ENCODE measurements at places on chromosomes 2 and 18.

GRCh38 chr2:217828336-217828735 is 174.5 kb downstream of the TNS1 start:
- DNase-seq: no peak

DNA sequence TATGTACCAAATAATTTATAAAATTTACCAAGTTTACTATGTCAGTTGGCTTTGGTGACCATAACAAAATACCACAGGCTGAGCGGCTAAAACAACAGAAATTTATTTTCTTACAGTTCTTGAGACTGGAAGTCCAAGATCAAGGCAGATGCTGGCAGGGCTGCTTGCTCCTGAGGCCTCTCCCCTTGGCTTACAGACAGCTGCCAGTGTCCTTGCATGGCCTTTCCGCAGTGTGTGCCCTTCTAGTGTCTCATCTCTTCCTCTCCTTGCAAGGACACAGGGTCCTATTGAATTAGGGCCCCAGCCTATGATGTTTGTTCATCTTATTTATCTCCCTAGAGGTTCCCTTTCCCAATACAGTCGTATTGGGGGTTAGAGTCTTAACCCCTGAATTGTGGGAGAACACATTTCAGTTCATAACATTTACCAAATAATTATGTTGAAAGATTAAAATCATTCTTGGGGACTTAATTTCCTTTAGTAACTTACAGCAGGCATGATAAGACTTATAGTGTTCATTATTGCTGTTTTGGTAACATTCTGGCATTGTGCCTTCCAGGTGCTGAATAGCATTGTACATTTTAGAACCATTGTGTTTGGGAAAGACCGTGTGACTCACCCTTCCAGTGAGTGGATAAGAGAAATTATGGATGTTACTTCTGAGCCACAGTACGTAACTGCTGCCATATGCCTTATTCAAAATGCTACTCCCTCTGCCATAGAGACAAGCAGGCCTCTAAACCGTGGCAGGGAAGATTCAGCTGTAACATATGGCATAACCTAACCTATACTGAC is 317.5 kb downstream of the TMX3 start:
- DNase-seq: no peak

GRCh38 chr2:100195942-100196341 is 53.6 kb upstream of the AFF3 start:
- DNase-seq: no peak

- no peak for DNase-seq
These were observed 191.8 kb downstream of the FTCDNL1 start for GRCh38 chr2:199659207-199659606.

DNA sequence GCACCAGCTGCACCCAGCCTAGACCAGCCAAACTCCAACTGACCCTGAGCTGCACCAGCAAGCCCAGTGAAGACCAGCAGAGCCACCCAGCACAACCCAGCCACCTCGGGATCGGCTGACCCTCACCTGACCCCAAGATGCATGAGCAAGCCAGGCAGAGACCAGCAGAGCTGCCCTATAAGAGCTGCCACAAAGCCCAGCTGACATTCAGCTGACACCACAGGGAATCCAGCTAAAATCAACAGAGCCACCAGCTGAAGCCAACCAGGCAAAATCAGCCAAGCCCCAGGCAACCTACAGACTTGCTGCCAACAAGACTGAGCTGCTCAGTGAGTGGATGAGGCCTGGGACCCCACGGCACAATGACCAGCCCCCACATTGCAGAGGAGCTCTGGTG is 54.6 kb downstream of the CYP27C1 start:
- DNase-seq: no peak
